Fibroblast of skin of scalp (primary cell): ENCODE measurements at places on chromosomes 7 and 10.

DNA sequence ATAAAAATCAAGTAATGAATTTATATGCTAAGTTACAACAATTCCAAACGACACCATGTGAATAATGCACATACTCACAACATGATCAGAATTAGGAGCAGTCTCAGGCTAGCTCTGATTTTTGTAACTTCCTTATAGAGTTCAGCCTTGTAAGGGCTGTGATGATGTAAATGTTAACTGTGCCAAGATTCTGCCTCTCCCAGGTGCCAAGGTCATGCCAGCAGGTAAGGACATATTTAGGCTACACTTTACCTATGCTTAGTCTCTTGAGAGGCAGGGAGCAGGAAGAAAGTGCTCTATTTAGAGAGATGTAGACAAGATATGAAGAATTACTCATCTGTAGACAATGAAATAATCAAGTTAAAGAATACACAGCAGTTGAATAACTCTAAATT, 53.6 kb upstream of the AGR3 start:
- DNase-seq = no peak

- peak; percentile 92 for DNase-seq
Measured at GRCh38 chr7:229184-229964, 37.0 kb downstream of the FAM20C start.

DNA sequence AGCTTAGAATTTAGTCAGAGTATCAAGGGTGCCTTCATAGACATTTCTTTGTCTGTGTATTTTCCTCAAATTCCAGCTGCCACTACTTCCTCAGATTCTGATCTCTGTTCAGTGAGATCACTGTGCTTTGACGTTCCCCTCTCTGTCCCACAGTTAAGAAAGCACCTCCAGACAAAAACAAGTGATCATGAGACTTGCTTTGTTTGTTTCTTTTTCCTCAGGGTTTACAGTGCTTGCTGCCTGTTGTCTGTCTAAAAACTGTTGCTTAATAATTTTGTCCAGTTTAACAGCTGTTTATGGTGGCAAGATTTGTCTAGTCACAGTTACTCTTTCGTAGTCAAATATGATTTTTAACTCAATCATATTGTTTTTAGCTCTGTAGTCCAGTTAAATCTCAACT, 29.1 kb downstream of the TRUB1 start:
- no peak for DNase-seq

GRCh38 chr10:73501651-73502050, 5.8 kb upstream of the PPP3CB start:
- DNase-seq = no peak

DNA sequence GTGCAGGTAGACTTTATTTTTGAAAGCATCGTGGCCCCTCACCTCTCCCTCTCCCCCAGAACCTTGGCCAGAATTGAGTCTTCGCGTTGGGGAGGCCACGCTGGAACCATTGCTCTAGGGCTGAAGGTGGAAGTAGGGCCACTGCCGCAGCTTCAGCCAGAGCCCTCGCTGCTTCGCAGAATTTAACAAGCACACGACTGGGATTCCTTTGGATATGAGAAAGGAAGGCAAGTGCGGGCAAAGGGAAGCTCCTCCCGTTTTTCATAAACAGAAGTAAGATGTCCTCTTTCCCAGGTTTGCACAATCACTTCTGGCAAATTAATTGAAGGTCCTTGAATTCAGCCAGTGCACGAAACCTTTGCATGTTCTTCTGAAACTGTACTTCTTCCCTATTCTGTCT, 168.1 kb downstream of the CCDC3 start:
- no peak for DNase-seq

DNA sequence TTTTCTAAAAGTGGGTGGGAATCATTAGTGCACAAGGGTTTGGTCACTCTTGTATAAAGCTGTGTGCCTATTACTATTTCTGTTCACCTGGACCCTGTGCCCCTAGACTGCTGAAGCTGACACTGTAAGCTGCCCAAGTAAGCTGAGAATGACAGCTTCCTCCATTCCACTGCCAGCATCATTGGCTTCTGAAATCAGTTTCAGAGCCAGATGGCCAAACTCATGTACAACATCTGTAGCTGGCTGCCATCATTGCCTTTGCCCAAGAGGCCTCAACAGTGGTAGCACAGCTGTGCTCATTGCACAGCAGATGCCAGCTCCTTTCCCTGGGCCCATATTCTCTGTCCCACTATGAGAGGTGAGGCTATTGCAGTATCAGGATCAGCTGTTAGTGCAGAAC, 165.7 kb downstream of the CPEB3 start:
- no peak for DNase-seq

DNA sequence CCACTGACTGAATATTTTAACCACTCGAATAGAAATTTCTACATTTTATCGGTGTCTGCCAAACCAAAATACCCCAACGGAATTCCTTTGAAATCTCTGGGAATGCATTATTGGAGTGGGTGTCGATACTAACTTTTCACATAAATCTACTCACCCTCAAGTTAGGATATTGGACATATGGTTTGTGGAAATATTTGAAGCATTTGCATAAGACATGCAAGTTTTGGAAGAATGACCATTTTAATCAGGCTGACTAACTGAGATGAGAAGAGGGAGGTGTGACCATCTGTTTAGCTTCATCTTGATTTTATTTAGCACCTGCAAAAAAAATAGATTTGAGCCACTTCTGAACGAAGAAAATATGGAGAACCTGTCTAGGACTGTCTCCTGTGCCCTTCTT, 61.2 kb downstream of the KLF6 start:
- peak; percentile 89 for DNase-seq

DNA sequence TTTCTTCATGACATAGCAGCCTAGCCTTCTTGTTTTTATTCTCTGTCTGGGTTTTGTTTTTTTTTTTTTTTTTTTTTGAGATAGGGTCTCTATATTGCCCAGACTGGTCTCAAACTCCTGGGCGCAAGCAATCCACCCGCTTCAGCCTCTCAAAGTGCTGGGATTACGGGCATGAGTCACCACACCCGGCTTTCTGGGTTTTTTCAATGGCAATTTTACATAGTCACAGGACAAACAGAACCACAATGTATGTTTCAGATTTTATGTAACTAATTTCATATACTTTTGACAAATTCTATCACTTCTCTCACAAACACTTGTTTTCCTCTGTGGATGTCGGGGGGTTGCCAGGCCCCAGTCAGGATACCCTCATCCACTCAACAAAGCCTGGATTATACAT, 16.5 kb downstream of the DOCK4 start:
- DNase-seq = no peak

DNA sequence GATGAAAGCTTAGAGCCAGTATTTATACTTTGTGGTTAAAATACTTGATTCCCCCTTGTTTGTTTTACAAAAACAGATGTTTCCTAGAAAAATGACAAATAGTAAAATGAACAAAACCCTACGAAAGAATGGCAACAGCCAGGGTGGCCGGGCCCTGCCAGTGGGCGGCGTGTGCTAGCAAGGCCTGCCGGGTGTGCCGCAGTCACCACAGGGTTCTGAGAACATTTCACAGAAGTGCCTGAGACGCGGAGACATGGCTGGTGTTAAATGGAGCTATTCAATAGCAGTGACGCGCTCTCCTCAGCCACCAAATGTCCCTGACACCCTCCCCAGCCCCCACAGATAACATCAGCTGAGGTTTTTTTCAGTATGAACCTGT, 14.5 kb downstream of the GPR146 start:
- DNase-seq = peak; percentile 73

GRCh38 chr7:151186640-151187408, at the start of gene ASB10:
TSS of gene ASB10 (minus strand) at chr7:151187250. CDS start at chr7:151187130, 120 bp downstream.
- no peak for DNase-seq

DNA sequence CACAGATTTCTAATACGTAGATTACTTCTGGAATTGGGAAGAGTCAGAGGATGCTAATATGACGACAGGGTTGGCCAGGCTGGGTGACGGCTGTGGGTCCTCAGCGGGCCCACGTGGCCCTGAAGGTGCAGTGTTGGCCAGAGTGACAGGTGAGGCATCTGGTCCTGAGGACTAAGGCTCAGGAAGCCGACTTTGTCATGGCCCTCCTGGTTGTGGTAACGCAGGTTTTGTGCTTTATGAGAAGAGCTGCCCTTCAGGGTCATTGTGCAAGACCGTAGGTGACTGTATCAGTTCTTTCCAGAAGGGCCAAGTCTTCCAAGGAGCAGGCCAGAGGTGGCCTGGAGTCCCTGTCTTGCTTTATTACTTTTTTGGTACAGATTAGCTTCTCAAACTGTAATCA, 2.5 kb downstream of the EIF3B start:
- no peak for DNase-seq

- no peak for DNase-seq
Measured at GRCh38 chr7:122584676-122585251, 114.2 kb downstream of the RNF133 start.

GRCh38 chr7:100489824-100490223, 6.1 kb downstream of the NYAP1 start:
- peak; percentile 95 for DNase-seq

- no peak for DNase-seq
Measured at GRCh38 chr10:17412323-17412722, 42.1 kb downstream of the ST8SIA6 start.

GRCh38 chr7:158324397-158325360, 262.9 kb downstream of the PTPRN2 start:
- DNase-seq = no peak

DNA sequence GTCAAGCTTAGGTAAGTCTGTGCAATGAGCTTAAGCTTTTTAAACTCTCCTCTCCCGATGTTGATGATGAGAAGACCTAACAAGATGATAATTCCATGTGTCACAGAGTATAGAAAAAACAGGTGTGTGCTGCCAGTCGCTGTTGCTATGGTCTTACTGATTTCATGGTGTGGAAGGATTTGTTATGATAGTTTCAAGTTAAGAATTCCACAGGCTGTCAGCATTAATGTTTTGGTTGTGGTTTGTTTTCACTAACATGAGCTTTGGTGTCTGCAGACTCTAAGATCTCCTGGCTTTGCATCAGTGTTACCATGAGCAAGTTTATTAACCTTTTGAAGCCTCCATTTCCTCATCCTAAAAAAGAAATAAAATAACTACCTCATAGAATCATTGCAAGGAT, 123.7 kb downstream of the NSUN6 start:
- DNase-seq = no peak

- no peak for DNase-seq
Measured at GRCh38 chr7:112743811-112744210, 46.4 kb downstream of the TMEM168 start.

DNA sequence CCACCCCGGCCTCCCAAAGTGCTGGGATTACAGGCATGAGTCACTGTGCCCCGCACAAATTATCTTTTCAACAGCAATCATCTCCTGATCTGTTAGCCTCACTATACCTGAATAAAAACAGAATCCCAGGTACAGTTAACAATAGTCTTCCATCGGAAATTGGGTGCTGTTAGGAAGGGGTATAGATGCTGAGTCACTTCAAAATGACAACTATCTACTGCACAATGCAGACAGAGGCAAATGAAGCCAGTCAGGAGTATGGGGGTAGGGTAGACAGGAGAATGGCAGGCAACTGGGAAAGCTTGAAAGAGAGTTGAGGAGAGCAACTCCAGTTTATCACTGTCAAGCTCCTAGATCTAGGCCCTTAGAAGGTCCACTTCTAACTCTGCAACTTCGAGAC, 40.3 kb downstream of the LBX1 start:
- no peak for DNase-seq

- DNase-seq = no peak
Measured at GRCh38 chr10:103613616-103614015, 120.1 kb downstream of the NEURL1 start.

- DNase-seq = no peak
Measured at GRCh38 chr7:121882731-121883130, 9.8 kb downstream of the PTPRZ1 start.

GRCh38 chr7:76282344-76283253, 19.9 kb upstream of the HSPB1 start:
- DNase-seq = no peak

DNA sequence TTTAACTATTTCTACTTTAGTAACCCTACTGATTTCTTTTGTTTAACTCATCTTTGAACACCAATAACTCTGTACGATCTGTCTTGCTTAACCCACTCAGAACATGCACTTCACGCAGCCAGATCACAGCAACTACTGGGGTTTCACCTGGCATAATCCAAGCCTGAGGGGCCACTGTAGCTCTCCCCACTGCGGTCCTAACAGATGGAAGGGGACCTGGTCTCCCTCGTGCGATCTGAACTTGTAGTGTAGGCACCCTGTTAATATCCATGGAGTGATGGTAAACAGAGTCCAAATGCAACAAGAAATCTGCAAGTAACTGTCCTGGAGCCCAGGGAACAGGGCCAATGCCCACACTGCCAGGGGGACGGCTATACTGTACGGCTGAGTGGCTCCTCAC, 45.5 kb downstream of the INSIG1 start:
- no peak for DNase-seq

DNA sequence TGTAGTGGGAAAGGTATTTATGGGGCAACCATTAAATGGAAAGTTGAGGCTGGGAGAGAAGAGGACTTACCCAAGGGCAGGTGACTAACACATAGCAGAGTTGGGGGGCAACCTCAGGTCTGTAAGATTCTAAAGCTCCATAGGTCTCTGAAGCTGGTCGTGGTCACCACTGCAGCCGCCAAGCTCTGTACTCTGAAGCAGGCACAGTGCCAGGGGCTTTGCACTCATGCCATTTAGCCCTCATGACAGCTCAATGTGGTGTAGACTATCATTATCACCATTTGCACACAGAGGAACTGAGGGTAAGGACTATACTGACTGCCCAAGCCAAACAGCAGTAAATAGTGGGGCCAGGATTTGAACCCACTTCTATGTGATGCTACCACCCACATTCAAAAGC, 32.5 kb upstream of the TMEM273 start:
- peak; percentile 22 for DNase-seq

DNA sequence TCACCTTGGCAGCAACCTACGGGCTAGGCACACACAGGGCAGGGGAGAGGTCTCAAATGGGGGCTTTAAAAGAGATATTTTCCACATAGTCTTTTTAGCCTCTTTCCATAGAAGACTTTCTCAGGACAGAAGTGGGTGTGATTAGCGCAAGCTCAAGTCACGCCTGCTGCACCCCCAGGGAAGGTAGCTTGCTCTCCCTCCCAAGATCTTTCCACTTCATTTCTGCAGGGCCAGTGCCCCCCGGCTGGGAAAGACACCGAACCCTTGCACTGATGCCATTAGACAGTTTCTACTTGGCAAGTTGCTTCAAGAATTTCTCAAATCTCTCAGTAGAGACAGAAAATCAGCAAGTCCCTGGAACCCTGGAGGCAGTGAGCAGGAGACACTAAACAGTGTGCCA, 19.4 kb downstream of the CHST15 start:
- DNase-seq = no peak

- no peak for DNase-seq
Measured at GRCh38 chr7:5357951-5358350, 65.7 kb downstream of the TNRC18 start.

DNA sequence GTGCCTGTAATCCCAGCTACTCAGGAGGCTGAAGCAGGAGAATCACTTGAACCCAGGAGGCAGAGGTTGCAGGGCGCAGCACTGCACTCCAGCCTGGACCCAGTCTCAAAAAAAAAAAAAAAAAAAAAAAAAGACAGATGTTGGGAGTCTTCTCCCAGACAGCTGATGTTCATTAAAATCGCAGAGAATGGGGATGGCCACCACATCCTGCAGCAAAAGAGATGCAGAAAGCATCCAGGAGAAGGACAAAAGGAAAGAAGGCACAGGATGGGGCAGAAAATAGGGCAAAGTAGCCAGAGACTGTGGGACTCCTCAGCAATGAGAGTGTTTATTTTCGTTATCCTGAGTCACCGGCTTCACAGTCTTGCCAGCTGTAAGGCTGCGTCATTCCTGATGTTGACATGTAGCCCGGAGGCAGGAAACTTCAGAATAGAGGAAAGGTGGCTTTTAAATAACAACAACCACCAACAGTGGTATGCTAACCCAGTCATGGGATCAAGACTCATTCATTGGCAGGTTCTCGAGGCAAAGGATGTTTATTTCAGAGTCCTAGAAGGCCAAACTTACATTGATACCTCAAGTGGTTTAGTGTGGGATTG, 149.5 kb upstream of the SVIL start:
- DNase-seq = peak; percentile 95
